Natural killer cell (primary cell): ENCODE measurements at places on chromosomes 4 and X. TPM values are rescaled to one million over a fixed set of nuclear protein-coding genes. Genes with fewer than 3 reads are reported as not detected.

DNA sequence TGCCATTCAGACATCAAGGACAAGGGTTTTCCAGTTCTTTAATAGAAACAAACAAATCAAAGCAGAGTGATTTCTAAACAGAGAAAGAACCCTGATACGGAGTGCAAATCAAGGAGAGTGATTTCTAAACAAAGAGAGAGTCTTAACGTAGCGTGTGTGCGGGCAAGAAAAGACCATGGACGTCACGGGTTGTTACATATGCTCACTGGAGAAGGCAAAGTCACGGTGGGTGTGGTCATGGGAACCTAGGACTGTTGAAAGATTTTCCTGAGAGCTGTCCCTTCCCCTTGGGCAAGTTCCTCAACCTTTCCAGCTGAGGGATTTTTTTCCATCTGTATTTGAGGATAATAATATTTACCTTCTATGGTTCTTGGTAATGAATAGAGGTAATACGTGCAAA is 95.0 kb upstream of the SLC34A2 start:
- no peak overlapping the region for H3K4me3 ChIP-seq
- no peak overlapping the region for H3K27ac ChIP-seq
- no peaks in the 10 kb centered on the region for H3K4me1 ChIP-seq
- no peaks in the 10 kb centered on the region for H3K27me3 ChIP-seq

DNA sequence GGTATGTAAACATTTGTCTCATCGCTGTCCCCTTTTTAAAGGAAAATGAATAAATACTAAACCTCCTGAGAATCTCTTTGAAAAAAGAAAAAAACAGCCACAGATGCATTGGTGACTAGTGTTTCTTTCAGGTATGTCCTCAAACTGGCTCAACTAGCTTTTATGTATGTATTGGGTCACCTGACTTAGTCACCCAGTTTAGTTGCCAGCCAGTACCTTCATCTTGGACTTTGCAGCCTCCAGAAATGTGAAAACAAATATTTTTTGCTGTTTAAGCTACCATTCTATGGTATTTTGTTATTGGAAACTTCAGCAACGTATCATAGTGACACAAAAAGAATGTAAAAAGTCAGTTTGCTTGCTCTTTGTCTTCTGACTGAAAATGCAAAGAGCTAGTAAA is 1263.5 kb downstream of the FAM133A start:
- DNase-seq = no peak
- no peak overlapping the region for H3K27ac ChIP-seq
- no peaks in the 10 kb centered on the region for H3K27me3 ChIP-seq
- H3K36me3 ChIP-seq = no peaks in the 10 kb centered on the region
- no peaks in the 10 kb centered on the region for H3K4me1 ChIP-seq

DNA sequence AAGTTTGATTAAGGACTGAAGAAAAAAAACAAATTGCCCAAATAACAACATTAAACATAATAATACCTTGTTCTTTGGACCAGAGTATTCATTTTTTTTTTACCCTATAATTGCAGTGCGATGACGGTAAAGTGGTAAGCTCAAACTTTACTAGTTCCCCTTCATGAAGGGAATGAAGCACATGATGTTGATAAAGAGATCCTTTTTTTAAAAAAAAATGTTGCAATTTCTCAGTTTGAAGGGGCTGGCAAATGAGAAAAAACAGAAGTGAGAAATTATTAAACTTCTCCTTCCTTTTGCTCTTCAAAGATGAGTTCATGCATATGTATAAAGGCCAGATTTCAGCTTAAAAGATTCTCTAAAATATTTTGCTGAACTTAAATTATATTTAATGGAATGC is 231.7 kb downstream of the C4orf33 start:
- no peak overlapping the region for H3K27ac ChIP-seq
- H3K4me1 ChIP-seq = no peaks in the 10 kb centered on the region
- no peak for DNase-seq
- H3K36me3 ChIP-seq = no peaks in the 10 kb centered on the region

GRCh38 chr4:185104733-185105132 is 38.3 kb upstream of the SLC25A4 start:
- no peak overlapping the region for H3K4me3 ChIP-seq
- no peaks in the 10 kb centered on the region for H3K4me1 ChIP-seq
- H3K27ac ChIP-seq = no peak overlapping the region
- peaks cover 3% of the 10 kb centered on the region for H3K27me3 ChIP-seq
- no peaks in the 10 kb centered on the region for H3K36me3 ChIP-seq

GRCh38 chr4:112766422-112766821 is 129.5 kb downstream of the LARP7 start:
- no peaks in the 10 kb centered on the region for H3K36me3 ChIP-seq
- H3K27ac ChIP-seq = no peak overlapping the region
- H3K4me3 ChIP-seq = no peak overlapping the region

DNA sequence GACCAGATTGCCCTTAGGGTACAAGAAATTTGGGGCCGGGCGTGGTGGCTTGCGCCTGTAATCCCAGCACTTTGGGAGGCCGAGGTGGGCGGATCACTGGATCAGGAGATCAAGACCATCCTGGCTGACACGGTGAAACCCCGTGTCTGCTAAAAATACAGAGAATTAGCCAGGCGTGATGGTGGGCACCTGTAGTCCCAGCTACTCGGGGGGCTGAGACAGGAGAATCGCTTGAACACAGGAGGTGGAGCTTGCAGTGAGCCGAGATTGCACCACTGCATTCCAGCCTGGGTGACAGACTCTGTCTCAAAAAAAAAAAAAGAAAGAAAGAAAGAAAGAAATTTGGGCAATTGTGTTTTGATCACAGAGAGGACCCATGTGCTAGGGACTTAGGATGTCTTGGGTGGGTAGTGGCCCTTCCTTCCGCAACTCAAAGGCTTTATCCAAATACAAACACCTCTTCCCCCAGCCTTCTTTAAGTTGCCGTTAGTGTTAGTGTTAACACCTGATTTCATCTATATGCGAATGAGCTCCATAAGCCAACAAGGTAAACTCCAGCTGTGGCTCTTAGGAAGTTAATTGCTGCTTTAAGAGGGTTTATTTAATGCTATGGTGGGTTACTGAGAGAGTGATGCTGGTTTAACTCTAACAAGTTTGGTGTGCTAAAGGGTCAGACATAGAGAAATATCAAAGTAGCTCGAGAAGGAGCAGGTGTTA is 8.6 kb upstream of the CCDC110 start:
- H3K4me3 ChIP-seq = no peak overlapping the region
- no peak overlapping the region for H3K27ac ChIP-seq
- DNase-seq = no peak
- H3K27me3 ChIP-seq = peaks cover 8% of the 10 kb centered on the region
- no peaks in the 10 kb centered on the region for H3K36me3 ChIP-seq
- no peaks in the 10 kb centered on the region for H3K4me1 ChIP-seq

DNA sequence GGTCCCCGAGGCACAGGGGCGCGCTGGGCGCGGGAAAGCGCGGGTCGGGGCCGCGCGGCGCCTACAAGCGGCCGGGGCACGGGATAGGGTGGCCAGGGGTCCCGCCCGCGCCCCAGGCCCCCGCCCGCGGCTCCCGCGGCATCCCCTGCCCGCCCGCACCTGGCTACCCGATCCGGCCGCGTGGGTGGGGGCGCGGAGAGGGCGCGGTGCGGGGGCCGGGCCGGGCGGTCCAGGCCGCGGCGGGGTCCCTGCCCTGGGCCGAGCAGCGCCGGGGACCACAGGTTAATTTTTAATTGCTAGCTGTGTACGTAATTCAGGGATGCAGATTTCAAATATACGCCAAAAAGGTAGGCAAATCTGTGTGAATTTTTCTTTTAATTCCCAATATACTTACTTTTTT is 44.3 kb upstream of the FAM47C start:
- H3K36me3 ChIP-seq = no peaks in the 10 kb centered on the region
- no peaks in the 10 kb centered on the region for H3K27me3 ChIP-seq
- no peak overlapping the region for H3K27ac ChIP-seq
- no peak for DNase-seq
- no peak overlapping the region for H3K4me3 ChIP-seq
- H3K4me1 ChIP-seq = no peaks in the 10 kb centered on the region

DNA sequence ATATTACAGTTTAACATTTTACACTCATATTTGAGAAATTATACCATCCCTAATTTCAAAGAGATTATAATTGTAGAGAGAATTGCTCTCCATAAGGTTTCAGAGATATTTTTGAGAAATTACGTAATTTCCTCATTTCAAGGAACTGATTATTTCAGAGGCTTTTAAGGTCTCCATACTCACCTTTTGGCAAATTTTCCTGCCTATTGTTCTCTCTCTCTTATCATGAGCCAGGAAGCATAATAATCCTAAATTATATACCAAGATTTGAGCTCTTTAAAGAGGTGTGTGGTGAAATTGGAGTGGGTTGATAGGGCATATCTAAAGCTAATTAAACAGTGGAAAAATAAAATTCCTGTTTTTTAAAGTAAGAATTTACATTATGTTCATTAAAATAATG is 248.9 kb upstream of the FTHL17 start:
- no peaks in the 10 kb centered on the region for H3K36me3 ChIP-seq
- H3K4me1 ChIP-seq = no peaks in the 10 kb centered on the region
- H3K27me3 ChIP-seq = no peaks in the 10 kb centered on the region
- no peak overlapping the region for H3K4me3 ChIP-seq

GRCh38 chr4:102678107-102678506 is 82.7 kb downstream of the MANBA start:
- H3K27me3 ChIP-seq = no peaks in the 10 kb centered on the region
- H3K4me3 ChIP-seq = no peak overlapping the region
- no peak for DNase-seq
- H3K36me3 ChIP-seq = peaks cover 12% of the 10 kb centered on the region
- H3K4me1 ChIP-seq = no peaks in the 10 kb centered on the region

DNA sequence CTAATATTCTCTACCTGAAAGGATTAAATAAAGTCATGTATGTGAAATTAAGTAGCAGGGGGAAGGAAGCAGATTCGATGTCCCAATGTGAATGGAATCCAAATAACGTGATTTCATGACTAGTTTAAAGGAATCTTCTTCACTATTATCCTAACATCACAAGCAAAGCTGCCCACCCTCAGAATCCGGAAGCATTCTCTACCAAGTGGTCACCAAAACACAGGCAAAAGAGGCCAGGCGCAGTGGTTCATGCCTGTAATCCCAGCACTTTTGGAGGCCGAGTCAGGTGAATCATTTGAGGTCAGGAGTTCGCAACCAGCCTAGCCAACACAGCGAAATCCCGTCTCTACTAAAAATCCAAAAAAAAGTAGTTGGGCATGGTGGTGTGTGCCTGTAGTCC is 212.9 kb downstream of the LDB2 start:
- H3K4me1 ChIP-seq = no peaks in the 10 kb centered on the region
- H3K27ac ChIP-seq = no peak overlapping the region
- no peak for DNase-seq
- H3K36me3 ChIP-seq = no peaks in the 10 kb centered on the region

GRCh38 chr4:152697284-152698088 is 17.7 kb upstream of the TMEM154 start:
- no peak overlapping the region for H3K4me3 ChIP-seq
- no peaks in the 10 kb centered on the region for H3K27me3 ChIP-seq
- H3K36me3 ChIP-seq = no peaks in the 10 kb centered on the region
- no peak overlapping the region for H3K27ac ChIP-seq
- no peaks in the 10 kb centered on the region for H3K4me1 ChIP-seq

DNA sequence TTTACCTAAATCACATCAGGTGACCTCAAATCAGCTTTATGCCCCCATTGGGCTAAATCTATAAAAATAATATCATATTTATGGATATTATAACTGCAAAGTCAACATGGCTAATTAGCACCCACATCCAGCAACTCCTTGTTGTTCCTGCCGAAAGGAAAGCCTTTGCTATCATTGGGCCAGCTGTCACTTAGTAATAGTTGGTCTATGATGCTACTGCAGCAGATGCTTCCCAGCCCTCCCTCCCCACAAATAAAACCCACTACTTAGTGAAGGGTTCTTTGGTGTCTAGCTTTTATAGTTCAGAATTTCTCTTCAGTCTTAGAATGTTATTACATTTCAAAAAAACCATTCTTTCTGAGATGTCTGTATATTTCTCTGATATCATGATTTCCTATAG is 116.9 kb upstream of the ENPEP start:
- peaks cover 3% of the 10 kb centered on the region for H3K4me1 ChIP-seq
- H3K27me3 ChIP-seq = no peaks in the 10 kb centered on the region
- no peak overlapping the region for H3K27ac ChIP-seq
- DNase-seq = no peak

GRCh38 chr4:168279556-168279955 is 39.0 kb downstream of the DDX60 start:
- no peaks in the 10 kb centered on the region for H3K27me3 ChIP-seq
- H3K27ac ChIP-seq = no peak overlapping the region
- no peak for DNase-seq
- H3K36me3 ChIP-seq = peaks cover 84% of the 10 kb centered on the region
- H3K4me3 ChIP-seq = no peak overlapping the region
- H3K4me1 ChIP-seq = no peaks in the 10 kb centered on the region

DNA sequence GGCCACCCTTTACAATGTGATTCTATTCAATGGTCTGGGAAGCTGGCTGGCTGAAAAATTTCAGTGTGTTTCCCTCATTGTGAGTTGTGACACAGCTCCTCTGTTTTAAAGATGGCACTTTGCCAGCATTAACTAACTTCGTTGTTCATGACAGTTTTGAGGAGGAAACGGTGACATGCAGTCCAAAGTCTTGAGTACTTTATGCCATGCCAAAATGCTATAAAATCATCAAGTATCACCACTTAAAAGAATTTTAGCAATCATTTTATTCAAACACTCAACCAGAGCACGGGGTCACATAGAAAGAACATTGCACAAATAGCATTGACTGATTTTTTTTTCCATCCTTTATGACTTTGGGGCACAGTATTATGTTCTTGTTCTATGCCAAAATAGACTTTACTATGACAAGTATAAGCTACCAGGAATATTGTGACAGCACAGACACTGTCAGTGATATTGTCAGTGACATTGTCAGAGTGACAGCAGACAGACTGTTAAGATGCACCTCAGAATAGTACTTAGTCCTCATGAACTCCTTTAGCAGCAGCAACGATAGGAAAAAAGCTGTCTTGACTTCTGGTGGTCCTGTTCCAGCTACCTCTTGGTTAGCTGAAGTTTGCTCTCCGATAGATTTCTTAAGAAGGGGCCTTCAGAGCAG is 46.7 kb downstream of the CXCL13 start:
- H3K27ac ChIP-seq = no peak overlapping the region
- no peaks in the 10 kb centered on the region for H3K36me3 ChIP-seq
- H3K4me3 ChIP-seq = no peak overlapping the region

- no peak overlapping the region for H3K27ac ChIP-seq
- H3K4me3 ChIP-seq = no peak overlapping the region
- H3K27me3 ChIP-seq = no peaks in the 10 kb centered on the region
Observed at GRCh38 chr4:157014621-157015591, 43.3 kb upstream of the PDGFC start.

DNA sequence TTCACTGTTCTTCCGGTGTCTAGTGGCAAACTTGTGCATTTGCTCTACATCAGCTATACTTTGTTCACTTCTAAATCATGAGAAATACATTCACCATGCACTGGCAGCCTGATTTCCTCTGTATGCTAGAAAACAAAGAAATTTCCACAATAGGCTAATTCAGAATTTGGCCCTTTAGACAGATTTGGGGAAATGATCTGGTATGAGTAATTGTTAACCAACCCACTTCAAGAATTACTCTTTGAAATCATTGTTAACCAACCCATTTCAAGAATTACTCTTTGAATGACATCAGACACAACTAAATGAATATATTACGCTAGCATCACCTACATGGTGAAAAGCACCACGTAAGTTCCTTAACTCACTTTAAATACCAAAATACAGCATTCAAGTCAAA is 14.6 kb downstream of the APBB2 start:
- H3K36me3 ChIP-seq = no peaks in the 10 kb centered on the region
- H3K4me1 ChIP-seq = no peaks in the 10 kb centered on the region
- DNase-seq = no peak

The GPR173 gene
- 0.48 TPM for total RNA-seq

The REELD1 gene
- total RNA-seq = 0.72 TPM

The ALAS2 gene
- not detected for total RNA-seq

The CCDC149 gene
- 0.14 TPM for total RNA-seq

The ASB9 gene
- total RNA-seq = not detected

The PHOX2B gene
- total RNA-seq = not detected

The NKX6-1 gene
- not detected for total RNA-seq
